ENCODE measurements at places on chromosomes 1 and 21.

- DNase-seq = no peak
Observed at GRCh38 chr1:192846950-192847349, 38.1 kb downstream of the RGS2 start.

DNA sequence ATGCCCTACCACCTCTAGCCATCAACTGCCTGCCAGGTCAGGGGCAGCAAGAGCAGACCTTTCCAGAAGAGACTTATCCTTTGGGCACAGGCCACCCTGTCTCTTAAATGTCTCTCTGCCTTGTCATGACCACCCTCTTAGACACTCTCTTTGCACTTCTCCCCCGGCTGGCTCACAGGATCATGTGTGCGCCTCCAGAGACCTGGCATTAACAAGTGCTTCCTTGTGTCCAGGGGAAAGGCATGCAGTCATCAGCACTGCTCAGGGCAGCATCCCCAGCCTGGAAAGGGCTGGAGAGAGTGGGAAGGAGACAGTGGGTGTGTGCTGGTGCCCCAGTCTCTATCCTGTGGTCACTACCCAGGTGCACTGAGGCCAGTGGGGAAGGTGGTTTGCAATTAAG lies 85.2 kb upstream of the TLR5 start:
- DNase-seq = no peak

GRCh38 chr1:60564916-60565750 lies 491.6 kb upstream of the C1orf87 start:
- no peak for DNase-seq

- DNase-seq = no peak
Observed at GRCh38 chr1:23936481-23937176, 23.0 kb upstream of the PNRC2 start.

DNA sequence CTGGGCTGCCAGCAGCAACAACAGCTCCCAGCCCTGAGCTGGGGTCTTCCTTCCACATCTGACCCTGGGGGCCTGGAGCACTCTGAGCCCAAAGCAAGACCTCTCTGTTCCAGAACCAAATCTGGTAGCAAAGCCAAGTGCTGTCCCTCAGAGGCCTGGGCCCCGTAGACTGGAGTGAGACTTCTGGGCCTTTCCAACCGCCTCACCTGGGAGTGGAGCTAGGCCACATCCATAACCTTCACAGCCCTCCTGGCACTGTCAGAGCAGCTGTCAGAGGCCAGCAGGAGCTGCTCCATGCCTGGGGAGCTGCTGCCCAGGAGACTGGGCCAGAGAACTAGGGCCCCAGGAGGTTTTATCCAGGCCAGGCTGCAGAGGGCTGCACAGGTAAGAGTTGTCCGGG lies 15.4 kb upstream of the SLC5A9 start:
- no peak for DNase-seq

- peak; percentile 60 for DNase-seq
Observed at GRCh38 chr1:161192476-161193465, 6.1 kb downstream of the ADAMTS4 start.

DNA sequence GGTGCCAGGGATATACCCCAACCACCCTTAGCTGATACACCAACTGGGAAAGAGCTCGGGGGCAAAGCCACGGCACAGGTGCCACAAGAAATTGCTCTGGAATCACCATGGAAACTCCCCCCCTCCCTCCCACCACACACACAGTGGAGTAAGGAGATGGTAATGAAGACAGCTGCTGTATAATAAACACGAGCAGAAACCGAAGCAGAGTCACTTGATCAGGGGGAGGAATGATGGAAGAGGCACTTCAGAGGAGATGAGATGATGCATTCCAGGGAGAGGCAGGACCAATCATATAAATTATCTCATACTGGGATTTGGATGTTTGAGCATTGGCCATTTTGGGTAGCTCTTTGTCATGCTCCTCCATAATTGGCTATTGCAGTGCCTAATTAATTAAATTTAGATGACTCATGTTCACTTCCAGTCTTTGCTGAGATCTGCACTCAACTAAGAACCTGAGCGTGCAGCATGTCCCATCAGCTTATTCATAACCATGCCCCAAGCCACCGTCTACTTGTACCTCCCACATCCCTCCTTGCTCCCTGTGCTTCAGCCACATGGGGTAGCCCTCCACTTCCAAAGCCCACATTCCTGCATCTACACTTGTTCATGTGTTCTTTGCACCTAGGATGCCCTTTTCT lies 189.5 kb downstream of the ZSCAN20 start:
- DNase-seq = no peak

DNA sequence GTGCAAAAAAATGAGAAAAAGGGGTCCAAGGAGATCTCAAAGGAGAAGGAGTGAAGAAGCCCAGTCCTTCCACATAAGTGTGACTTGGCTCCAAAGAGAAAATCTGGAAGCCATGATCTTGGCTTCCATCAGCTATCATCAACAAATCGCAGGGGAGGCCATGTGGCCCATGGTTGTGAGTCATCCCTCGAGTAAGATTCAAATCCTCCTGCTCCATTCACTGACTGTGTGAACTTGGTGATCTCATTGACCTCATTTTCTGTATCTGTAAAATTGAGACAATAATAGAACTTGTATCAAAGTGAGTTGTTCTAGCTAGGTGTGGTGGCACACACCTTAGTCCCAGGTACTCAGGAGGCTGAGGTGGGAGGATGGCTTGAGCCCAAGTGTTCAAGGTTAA lies 79.1 kb upstream of the OLIG2 start:
- DNase-seq = no peak

- DNase-seq = no peak
Observed at GRCh38 chr1:3341236-3341994, 113.0 kb upstream of the ARHGEF16 start.

DNA sequence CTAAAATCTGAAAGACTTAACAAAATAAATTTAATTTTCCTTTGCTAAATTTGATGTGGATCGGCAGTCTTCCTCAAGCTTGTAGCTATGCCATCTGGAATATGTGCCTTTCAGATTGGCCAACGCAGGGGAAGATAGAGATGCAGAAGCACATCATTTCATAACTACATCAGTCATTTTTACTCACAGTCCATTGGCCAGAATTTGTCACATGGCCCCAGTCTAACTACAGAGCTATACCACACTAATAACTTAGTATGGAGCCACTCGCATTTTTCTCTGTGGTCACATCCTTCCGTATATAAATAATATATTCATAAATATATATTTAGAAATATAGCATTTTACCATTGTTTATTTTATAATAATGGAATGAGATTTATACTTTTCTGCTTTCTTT lies 59.0 kb upstream of the PRRX1 start:
- no peak for DNase-seq

GRCh38 chr1:89990976-89991831 lies 3.7 kb upstream of the ZNF326 start:
- DNase-seq = no peak

GRCh38 chr1:233376382-233377110 lies 49.0 kb downstream of the MAP3K21 start:
- no peak for DNase-seq

DNA sequence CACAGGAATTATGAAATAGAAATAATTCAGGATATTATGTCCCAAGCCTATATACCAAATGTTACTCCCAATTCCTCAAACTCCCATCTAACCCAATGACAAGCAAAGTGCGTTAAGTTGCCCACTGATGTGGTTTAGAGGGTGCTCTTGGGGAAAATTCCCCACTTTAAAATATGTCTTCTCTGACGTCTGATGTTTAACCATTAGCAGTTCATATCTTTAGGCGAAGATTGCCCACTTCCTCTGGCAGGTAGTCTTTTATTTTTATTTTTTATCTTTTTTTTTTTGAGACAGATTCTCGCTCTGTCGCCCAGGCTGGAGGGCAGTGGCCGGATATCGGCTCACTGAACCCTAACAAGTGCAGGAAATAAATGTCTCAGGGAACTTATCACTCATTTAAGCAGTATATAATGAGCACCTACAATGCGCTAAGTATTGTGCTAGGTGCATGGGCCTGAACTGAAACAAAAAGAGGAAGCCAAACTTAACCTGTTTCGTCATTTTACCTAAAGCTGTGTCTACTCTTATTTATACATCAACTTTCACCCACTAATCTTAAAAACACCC lies 1.3 kb upstream of the LYST start:
- DNase-seq = no peak

- DNase-seq = peak; percentile 50
Observed at GRCh38 chr1:155940993-155941844, at the start of gene RXFP4. Gene RXFP4 (plus strand): TSS chr1:155941638. CDS start chr1:155941710, 72 bp downstream.

DNA sequence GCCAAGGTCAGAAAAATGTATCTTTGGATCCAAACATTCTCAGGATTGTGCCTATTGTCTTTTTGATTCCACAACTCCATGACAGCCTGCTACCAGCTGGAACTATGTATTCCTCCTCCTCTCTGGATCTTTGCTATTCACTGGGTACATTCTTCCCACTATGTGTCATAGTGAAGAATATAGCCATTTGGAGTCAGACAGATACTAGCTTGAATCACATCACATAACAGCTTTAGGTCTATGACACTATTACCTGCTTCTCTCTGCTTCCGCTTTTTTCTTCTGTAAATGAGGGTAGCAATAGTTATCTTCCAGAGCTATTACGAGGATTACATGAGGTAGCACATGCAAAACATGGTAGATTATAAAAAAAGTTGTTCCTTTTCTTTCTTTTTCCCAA lies 5.4 kb upstream of the EXO1 start:
- no peak for DNase-seq

DNA sequence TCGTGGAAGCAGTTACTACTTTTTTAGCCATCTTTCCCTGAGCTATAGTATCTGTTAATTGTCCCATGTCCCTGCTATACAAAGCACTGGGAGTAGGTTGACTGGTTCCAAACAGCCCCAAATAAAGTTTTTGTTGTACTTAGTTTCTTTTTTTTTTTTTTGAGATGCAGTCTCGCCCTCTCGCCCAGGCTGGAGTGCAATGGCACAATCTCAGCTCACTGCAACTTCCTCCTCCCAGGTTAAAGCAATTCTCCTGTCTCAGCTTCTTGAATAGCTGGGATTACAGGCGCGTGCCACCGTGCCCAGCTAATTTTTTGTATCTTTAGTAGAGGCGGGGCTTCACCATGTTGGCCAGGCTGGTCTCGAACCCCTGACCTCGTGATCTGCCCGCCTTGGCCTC lies 3.3 kb downstream of the NCSTN start:
- no peak for DNase-seq

GRCh38 chr1:231481289-231481688 lies 47.2 kb upstream of the TSNAX start:
- DNase-seq = no peak

GRCh38 chr21:34305605-34306604 lies 57.9 kb upstream of the KCNE2 start:
- no peak for DNase-seq

- no peak for DNase-seq
Observed at GRCh38 chr1:204730826-204731459, 45.4 kb upstream of the LRRN2 start.

DNA sequence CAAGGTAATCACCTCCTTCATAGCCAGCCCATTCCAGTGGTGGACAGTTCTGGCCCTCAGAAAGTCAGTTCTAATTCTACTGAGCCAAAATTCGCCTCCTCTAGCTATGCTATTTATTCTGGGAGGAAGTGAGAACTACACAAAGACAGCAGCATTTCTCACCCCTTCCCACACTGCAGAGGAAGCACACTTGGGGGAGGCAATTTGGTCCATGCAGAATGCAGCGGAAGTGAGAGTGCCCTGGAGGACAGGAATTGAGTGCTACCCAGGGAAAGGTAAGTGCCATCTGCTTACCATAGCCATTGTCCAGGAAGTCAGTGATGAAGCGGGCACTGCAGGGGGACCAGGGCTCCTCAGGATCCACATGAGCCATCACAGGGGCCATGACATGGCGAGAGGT lies 3.7 kb downstream of the ADAMTS4 start:
- DNase-seq = no peak

DNA sequence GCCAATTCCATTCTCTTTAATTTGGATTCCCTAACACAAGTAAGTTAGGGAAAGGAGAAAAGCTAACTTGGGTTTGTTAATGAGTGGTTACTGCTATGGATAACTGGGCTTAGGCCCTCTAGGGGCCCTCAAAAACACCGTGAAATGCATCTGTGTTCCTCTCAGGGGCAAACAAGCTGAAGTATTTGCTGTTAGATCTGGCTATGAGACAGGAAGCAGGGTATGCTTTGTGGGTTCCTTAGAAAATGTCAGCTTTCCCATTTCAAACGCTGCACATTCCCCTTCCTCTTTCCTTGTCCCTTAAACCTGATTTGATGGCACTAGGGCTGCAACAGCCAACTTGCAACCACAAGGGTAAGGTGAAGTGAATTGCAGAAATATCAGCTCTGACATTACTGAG lies 5.7 kb upstream of the CAP1 start:
- no peak for DNase-seq

Measured in DMS153 (cell line).